Astrocyte of the cerebellum (primary cell): ENCODE measurements at places on chromosomes 13 and 19.

DNA sequence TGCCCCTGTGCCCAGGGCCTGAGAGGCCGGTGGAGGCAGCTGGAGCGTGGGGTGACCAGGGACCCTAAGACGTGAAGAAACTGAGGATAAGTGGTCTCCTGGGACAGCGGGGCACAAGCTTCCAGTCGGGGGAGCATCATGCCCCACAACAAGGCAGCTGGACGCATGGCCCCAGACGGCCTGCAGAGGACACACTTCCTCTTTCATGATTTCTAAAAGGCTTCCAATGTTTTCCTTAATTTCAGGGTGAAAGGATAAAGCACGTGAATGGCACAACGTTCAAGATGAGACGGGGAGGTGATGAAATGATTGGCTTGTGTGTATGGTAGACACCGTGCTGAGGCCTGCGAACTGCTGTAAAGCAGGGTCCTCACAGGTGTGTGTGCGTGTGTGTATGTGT lies 20.2 kb upstream of the MYDGF start:
- DNase-seq, result no peak

GRCh38 chr13:43475140-43475539 lies 311.6 kb downstream of the ENOX1 start:
- no peak for DNase-seq

DNA sequence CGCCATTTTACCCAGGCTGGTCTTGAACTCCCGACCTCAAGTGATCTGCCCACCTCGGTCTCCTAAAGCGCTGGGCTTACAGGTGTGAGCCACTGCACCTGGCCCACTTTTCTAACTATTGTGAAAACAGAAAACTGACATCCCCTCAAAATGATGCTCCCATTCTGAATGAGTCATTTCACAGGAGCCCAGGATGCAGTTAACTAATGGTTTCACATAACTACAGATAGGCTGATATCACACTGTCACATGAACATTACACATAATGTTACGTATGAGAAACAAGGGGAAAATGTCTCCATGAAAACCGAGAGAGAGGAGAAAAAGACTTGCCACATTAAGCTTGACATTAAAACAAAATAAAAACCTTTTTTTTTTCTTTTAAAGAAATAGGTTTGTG lies 37.5 kb downstream of the N4BP2L2 start:
- DNase-seq, result no peak

- no peak for DNase-seq
Measured at GRCh38 chr19:30332445-30333234, 39.5 kb upstream of the ZNF536 start.

DNA sequence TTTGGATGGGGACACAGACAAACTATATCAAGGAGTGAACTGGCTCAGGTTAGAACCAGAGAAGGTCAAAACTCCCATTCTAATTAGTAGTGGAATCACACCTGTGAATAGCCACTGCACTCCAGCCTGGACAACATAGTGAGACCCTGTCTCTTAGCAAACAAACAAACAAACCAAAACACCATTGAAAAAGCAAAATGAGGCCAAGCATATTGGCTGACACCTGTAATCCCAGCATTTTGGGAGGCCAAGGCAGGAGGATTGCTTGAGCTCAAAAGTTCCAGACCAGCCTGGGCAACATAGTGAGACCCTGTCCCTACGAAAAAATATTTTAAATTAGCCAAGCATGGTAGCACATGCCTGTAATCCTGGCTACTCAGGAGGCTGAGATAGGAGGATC lies 39.1 kb upstream of the UBAC2 start:
- no peak for DNase-seq

- DNase-seq, result no peak
Measured at GRCh38 chr13:41311406-41312175, 524 bp downstream of the NAA16 start.

DNA sequence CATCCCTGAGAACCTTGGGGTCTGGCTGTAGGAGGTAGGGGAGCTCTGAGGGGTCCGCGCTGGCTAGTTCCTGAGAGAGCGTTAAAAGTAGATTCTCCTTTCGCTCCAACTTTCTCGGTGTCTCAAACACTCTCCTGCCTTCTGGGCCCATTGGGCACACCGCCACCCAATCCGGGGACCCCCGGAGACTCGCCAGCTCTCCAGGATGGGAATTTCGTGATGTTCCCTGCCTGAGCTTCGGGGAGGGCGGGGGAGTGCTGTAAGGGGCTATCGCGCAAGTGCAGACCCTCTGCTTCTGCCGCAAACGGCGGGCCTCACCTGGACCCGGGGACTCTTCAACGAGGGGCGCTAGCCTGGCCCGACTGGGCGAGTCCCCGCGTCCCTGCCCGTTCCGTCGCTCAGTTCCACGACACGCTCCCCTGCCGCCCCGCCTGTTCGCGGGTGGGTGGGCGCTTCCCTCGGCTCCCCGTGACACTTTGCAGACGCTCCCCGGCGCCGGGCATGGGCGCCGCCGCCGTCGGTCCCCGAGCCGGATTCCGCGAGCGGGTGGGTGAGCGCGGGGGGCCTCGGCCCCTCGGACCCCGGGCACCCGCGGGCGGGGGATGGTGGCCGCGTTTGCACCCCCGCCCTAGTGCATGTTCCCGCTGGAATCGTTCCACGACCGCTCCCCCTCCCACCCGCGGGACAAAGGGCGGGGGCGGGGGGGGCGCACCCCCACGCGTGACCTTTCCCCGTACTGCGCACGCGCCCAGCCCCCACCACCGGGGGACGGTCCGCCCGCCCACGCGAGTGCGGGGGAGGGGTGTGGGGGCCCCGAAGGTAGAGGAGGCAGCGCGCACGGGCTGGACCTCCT lies at the start of gene CCDC106:
Gene CCDC106, plus strand, starts transcription at position 481 of the 853 bp plus-strand sequence. CDS start 835 bp downstream, outside the sequence.
- no peak for DNase-seq

- no peak for DNase-seq
Measured at GRCh38 chr19:47110521-47111005, 3.0 kb downstream of the ZC3H4 start.

DNA sequence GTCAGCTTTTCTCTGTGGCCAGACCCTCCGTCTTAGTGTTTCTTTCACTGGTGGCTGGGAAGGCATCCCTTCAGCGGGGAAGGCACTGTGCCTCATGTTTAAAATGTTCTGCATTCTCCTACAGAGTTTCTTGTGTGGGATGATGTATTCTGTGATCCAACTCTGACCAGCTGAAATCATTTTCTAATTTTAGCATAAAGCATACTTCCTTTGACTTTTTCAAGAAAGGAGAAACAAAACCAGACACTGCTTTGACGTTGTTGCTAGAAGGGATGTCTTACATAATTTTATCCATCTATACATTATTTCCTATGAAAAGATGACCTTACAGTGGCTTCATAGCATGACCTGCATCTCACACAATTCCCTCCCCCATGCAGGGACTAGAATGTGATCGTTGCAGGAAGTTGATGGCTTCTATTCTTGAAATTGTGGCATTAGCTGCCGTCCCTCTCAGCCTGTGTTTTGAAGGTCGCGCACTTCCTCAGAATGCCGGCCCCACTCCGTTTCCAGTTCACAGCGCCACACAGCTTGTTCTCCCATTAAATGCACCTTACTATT lies 38.6 kb upstream of the TEX29 start:
- DNase-seq, result no peak

GRCh38 chr13:45219123-45219891 lies 18.5 kb upstream of the KCTD4 start:
- DNase-seq, result no peak

DNA sequence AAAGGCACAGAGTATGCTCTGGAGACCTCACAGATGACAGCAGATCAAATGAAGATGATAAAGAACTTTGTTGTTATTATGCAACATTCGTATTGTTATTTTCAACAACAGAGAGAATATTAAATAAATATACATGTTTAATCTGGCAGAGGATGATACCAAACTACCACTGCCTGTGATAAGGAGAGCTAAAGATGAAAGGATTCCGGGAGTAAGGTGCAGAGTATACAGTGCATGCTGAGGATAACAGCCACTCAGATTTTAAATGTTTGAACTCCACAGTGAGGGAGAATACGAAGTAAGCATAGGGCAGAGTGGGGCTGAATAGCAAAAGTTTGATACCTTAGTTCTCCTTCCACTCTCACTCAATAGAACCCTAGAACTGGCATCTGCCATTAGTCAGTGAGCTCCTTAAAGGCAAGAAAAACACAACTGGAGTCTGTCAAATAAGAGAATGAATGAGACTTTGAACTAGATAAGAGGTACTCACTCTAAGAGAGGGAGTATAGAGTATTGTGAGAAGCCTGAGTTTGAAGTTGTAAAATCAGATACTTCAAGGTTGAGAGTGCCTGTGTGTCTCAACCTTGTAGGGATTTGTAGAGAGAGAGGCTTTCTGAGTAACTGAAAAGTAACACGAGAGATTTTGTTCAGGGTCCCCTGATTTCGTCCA lies 78.5 kb downstream of the STARD13 start:
- no peak for DNase-seq

DNA sequence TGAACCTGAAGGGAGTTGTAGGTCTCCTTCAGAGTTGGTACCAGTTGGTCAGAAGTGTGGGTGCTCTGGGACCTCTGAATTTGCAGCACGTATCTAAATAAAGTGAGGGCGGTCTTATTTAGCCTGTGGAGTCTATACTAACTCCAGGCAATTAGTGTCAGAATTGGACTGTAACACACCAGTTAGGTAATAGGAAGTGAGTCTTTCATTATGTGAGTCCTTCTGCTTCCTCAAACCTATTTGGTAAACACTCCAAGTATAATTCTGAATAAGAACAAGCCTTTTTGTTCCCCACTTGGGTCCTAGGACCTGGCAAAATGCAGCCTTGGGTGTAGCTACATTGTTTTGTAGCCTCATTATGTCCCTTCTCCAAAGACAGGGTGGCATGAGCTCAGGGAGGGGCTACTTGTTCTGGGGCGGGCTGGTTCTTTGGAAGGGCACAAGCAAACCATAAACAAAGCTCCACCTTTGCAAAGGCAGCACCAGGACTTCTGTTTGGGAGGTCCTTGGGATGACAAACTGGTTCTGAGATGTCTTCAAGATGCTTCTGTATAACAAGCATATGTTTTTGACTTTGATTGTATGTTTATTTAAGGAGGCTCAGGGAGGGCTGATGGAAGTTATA lies 418.0 kb downstream of the ZNF536 start:
- DNase-seq, result no peak
